ENCODE measurements at places on chromosomes 1 and 21. TPM values are rescaled to one million over a fixed set of nuclear protein-coding genes. Genes with fewer than 3 reads are reported as not detected.

DNA sequence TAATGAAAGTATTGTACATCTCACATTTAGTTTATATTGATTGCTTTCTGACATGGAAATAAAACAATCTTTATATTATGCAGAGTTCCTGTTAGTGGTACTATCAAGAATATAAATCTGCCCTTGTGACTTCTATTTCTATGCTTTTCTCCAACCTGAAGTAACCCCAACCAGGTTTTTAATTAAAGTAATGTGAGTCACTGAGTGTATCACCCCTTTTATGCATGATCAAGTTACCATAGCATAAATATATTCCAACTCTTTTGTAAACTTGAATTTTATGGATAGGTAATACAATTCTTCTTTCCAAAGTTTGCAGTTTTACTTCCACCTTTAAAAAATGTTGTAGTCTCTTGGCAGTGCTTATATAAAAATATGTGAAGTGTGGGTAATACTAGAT, 532.3 kb downstream of the USP25 start:
- H3K27ac ChIP-seq, result no peak overlapping the region
- DNase-seq, result no peak
- H3K36me3 ChIP-seq, result no peaks in the 10 kb centered on the region
- no peaks in the 10 kb centered on the region for H3K4me1 ChIP-seq
- no peaks in the 10 kb centered on the region for H3K27me3 ChIP-seq

- H3K36me3 ChIP-seq, result no peaks in the 10 kb centered on the region
- H3K27me3 ChIP-seq, result peaks cover 5% of the 10 kb centered on the region
- peak overlapping the region; percentile 94 for H3K27ac ChIP-seq
- peak overlapping the region; percentile 26 for H3K4me3 ChIP-seq
- H3K4me1 ChIP-seq, result peaks cover 58% of the 10 kb centered on the region
- no peak for DNase-seq
Measured at GRCh38 chr1:61230523-61230922, 148.2 kb downstream of the NFIA start.

GRCh38 chr1:234624724-234625117, 14.7 kb upstream of the IRF2BP2 start:
- H3K4me1 ChIP-seq, result peaks cover 14% of the 10 kb centered on the region
- no peaks in the 10 kb centered on the region for H3K36me3 ChIP-seq
- no peak overlapping the region for H3K27ac ChIP-seq
- no peak overlapping the region for H3K4me3 ChIP-seq

DNA sequence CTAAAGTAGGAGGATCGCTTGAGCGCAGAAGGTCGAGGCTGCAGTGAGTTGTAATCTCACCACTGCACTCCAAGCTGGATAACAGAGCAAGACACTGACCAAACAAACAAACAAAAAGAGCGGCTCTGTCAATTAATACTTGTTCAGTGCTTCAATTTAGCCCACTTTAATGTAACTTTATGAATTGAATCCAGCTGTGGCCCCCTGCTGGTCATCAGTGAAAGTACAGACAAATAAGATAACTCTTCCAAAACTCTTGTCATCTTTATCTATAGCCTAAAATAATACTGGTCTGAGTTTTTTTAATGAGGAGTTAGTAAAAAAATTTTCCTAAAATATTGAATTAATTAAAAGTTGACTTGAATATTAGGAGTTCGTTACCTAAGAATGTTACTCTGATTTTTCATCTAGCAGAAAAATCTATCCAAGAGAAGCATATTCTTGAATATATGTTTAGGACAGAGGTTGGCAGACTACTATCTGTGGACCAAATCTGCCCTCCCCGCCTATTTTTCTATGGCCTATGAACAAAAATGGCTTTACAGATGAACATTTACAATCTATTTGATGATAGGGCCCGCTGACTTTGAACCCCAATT, 26.1 kb downstream of the ATP5PF start:
- no peak overlapping the region for H3K4me3 ChIP-seq
- no peaks in the 10 kb centered on the region for H3K27me3 ChIP-seq
- no peak overlapping the region for H3K27ac ChIP-seq
- DNase-seq, result no peak

- H3K4me3 ChIP-seq, result no peak within 1 kb of the TSS
- no peaks in the 10 kb centered on the region for H3K36me3 ChIP-seq
- H3K27me3 ChIP-seq, result no peaks in the 10 kb centered on the region
- H3K27ac ChIP-seq, result no peak within 1 kb of the TSS
- H3K4me1 ChIP-seq, result no peaks in the 10 kb centered on the region
Measured at GRCh38 chr1:158931055-158931737, at the start of gene PYHIN1. TSS of gene PYHIN1 (plus strand) at chr1:158931552. CDS start at chr1:158936911, 5,359 bp downstream.

DNA sequence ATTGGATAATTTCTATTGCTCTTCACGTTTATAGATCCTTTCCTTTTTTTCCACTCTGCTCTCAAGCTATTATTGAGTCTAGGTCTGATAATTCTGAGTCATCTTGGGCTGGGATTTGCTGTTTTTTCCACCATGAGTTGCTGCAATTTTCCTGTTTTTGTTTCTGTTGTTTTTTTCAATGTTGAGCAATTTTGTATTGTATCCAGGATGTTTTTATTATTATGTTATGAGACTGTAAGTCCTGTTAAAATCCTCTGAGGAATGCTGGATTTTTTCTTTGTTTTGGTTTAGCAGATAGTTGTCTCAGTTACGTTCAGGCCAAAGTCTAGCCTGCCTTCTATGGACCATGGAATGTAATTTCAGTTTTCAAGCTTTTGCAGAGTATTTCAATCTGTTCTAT, 13.0 kb upstream of the SLC35A3 start:
- H3K4me1 ChIP-seq, result no peaks in the 10 kb centered on the region
- H3K36me3 ChIP-seq, result no peaks in the 10 kb centered on the region
- no peak overlapping the region for H3K27ac ChIP-seq
- no peak overlapping the region for H3K4me3 ChIP-seq

DNA sequence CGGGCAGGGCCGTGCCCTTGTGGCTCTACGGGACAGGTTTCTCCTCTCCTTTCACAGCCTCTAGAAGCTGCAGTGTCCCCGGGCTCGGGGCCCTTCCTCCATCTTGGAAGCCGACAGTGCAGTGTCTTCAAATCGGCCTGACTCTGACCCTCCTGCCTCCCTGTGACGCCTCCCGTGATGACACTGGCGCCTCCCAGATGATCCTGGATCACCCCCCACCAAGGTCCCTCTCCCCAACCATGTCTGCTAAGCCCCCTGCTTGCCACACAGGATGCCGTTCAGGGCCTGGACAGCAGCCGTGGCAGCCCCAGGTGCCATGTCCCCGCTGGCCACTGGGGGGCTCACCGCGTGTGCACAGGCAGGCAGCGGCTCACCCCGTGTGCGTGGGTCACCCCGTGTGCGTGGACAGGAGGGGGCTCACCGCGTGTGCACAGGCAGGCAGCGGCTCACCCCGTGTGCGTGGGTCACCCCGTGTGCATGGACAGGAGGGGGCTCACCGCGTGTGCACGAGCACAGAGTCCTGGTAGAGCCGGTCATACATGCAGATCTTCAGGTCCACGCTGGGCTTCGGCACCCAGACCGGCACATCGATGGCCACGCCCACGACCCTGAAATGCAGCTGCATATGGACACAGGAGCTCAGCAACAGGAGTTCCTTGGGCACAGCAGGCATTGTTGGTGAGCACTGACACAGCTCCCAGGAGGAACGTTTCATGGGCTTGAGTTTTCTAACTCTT, 24.9 kb upstream of the TMEM52 start:
- H3K27me3 ChIP-seq, result peaks cover 5% of the 10 kb centered on the region
- H3K36me3 ChIP-seq, result no peaks in the 10 kb centered on the region
- no peak overlapping the region for H3K4me3 ChIP-seq

S1PR1 gene
- not detected for total RNA-seq

ADAMTS4 gene
- 12.3 TPM for total RNA-seq

LRRN2 gene
- total RNA-seq, result 6.9 TPM

OR2L5 gene
- total RNA-seq, result 0.22 TPM

All from glutamatergic neuron (in vitro differentiated cells).